ENCODE measurements at places on chromosomes 16 and 17.

- peak; percentile 64 for DNase-seq
Measured at GRCh38 chr17:1629504-1630310, 1.1 kb upstream of the SLC43A2 start.

GRCh38 chr17:35119370-35120165 lies at the start of gene RAD51D:
Gene RAD51D (minus strand): TSS chr17:35119860. CDS start chr17:35119613, 247 bp downstream.
- DNase-seq, result peak; percentile 70

DNA sequence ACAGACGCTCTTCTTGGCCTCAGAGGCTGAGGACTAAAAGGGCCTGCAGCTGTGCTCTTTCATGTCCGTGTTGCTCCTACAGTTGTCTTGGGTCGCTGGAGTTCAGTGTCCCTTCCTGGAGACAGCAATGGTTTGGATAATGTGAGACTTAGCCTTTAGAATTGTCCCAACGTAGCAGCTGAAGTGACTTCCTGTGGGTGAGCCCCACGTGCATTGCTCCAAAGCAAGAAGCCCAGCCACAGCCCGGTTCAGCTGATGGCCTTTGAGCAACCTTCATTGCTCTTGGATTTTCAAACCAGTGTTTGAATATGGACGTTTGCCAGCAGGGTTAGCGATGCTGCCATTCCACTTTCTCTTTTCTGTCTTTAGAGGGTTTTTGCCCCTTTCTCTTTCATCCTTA lies 19.7 kb downstream of the TMEM11 start:
- DNase-seq, result no peak

GRCh38 chr17:50037321-50038107 lies 18.4 kb upstream of the ITGA3 start:
- DNase-seq, result no peak

GRCh38 chr16:68088130-68088972 lies 3.2 kb downstream of the NFATC3 start:
- no peak for DNase-seq

GRCh38 chr17:17088541-17089525 lies 46.6 kb downstream of the MPRIP start:
- DNase-seq, result no peak

DNA sequence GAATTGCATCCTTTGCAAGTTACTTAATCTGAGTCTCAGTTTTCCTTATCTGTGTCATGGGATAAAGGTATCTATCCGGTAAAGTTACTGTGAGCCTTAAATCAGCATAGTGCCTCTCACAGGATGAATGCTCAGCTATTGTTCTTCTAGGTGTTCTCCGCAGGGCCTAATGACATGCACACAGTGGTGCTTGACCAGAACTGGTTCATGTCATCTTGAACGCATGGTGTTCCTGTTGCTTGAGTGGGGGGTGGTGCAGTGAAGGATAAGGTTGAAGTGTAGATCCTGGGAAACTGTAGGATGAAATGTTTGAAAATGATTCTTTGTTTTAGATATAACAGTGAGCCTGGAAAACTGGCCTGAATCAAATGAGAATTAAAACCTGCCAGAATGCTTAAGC lies 4.0 kb downstream of the KRT40 start:
- no peak for DNase-seq

DNA sequence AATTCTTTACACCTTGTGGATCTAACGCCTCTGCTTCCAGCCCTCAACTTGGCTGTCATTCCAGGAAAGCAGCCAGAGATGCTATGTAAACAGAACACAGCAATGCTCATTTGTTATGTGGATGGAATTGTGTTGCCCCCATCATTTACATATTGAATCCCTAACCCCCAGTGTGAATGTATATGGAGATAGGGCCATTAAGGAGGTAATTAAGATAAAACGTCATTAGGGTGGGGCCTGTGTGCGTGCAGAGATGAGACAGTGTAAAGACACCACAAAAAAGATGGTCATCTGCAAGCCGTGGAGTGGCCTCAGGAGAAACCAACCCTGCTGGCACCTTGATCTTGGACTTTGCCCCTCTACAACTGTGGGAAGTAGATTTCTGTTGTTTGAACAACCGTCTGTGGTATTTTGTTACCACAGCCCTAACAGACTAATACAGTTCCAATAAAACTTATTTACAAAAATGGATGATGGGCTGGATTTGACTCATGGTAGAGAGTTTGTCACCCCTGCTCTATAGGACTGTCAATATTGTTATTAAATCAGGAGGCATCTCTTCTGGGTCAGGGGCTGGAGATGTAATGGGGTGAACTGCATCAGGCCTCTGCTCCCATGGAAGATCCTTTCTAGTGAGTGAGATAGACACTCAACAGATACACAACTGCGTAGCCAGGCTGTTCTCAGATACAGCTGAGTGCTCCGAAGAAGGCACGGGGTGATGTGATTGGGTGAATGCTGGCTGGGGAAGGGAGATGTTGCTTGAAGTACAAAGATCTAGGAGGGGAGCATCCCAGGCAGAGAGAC lies 339.0 kb downstream of the SNX29 start:
- DNase-seq, result no peak

Measured in stimulated activated CD8-positive, alpha-beta memory T cell treated with anti-CD3 and anti-CD28 coated beads, Interleukin-7, amount 100 ng/mL, for 4 hours (primary cell).